ENCODE measurements at places on chromosomes 2 and 18. TPM values are rescaled to one million over a fixed set of nuclear protein-coding genes. Genes with fewer than 3 reads are reported as not detected.

DCC gene
- 0.09 TPM for total RNA-seq

CCDC121 gene
- 7.0 TPM for total RNA-seq

ST6GAL2 gene
- total RNA-seq: 0.09 TPM

CFAP65 gene
- not detected for total RNA-seq

KATNAL2 gene
- total RNA-seq: 10.4 TPM

CDH19 gene
- not detected for total RNA-seq

IL36G gene
- total RNA-seq: not detected

EMILIN1 gene
- total RNA-seq: 81.3 TPM

MYL1 gene
- not detected for total RNA-seq

PRLH gene
- total RNA-seq: not detected

UGT1A8 gene
- 0.09 TPM for total RNA-seq

LYPD6B gene
- not detected for total RNA-seq

PRKRA gene
- 34.2 TPM for total RNA-seq

KCNS3 gene
- not detected for total RNA-seq

SERPINB13 gene
- total RNA-seq: not detected

SMYD1 gene
- not detected for total RNA-seq

CAVIN2 gene
- total RNA-seq: 24.1 TPM

SGO2 gene
- 23.3 TPM for total RNA-seq

ALPI gene
- not detected for total RNA-seq
